ENCODE measurements at places on chromosomes 4 and X.

GRCh38 chrX:137366018-137366633 is 199.8 kb upstream of the ZIC3 start:
- DNase-seq: no peak

GRCh38 chr4:133129237-133129636 is 19.9 kb upstream of the PCDH10 start:
- DNase-seq: no peak

- DNase-seq: no peak
Observed at GRCh38 chrX:101257448-101258258, 33.5 kb downstream of the TAF7L start.

GRCh38 chrX:108735679-108736508 is 469 bp downstream of the IRS4 start:
- DNase-seq: peak; percentile 1

- peak; percentile 58 for DNase-seq
Observed at GRCh38 chrX:45803383-45803921, 602.8 kb upstream of the DIPK2B start.

DNA sequence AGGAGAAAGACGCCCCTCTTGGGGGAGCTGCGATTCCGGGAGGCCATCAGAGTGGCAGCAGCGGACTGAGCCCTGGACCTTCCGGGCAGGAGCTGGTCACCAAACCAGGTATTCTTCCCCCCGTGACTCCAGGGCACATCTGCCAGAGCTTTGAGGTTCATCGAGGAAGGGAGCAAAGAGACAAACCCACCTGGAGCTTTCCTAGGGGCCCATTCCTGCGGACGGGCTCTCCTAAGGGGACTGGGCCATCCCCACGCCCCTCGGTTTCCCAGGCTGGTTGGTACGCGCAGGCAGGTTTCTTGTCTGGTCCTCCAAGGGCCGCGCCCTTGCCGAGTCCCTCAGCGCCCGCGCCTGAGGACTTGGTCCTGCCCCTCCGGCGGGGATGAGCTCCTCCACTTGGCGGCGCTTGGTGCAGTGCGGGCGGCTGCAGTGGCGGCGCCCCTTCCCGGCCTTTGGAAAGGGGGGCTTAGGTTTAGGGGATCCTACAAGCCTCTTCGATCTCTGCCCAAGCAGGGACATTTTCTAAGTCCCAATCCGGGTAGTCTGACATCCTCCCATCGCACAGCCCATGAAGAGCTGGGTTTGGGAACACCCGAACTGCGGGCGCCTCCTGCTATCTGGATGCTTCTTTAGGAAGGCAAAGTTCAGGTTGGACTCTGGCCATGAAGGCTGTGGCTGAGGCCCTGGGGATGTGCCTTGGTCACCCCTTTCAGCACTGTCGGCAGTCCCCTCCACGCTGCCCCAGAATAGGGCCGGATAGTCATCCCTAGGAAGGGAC is 538 bp downstream of the STBD1 start:
- DNase-seq: peak; percentile 53

DNA sequence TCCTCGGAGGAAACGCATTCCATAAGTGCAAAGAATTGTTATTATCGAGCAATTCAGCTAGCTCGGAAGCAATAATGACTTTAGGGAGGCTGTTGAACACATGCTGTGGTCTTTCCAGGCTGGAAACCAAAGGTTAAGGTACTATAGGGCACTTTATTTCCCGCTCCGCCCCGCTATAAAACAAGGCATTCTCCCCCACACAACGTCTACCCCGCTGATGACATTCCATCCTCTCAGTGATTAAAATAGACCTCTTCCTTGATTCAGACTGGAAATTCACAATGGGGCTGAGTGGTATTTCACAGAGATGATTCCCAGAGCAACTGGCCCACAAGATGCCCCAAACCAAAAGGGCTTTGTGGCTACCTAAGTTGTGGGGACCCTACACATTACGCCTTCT is 196.4 kb downstream of the STIM2 start:
- no peak for DNase-seq

- DNase-seq: no peak
Observed at GRCh38 chr4:647481-647880, 22.1 kb downstream of the PDE6B start.

- DNase-seq: no peak
Observed at GRCh38 chr4:2276581-2277325, 14.8 kb upstream of the MXD4 start.

DNA sequence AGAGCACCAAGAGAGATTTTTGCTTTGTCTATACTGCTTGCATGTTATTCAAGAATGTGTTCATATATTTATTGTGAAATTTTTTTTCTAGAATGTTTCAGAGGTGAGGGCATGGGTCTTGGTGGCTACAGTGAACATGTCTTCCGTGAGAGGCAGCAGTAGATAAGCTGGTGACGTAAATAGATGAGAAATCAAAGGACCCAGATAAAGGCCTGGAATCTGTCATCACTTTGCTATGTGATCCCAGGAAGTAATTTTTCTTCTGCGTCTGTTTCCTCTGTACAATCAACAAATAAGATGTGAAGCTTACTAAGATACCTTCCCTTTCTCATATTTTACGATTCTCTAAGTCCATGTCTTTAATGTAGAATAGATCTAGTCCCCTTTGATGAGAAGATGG is 129.1 kb downstream of the COL4A6 start:
- DNase-seq: no peak

GRCh38 chrX:13167481-13168231 is 123.2 kb upstream of the FAM9C start:
- DNase-seq: peak; percentile 33

DNA sequence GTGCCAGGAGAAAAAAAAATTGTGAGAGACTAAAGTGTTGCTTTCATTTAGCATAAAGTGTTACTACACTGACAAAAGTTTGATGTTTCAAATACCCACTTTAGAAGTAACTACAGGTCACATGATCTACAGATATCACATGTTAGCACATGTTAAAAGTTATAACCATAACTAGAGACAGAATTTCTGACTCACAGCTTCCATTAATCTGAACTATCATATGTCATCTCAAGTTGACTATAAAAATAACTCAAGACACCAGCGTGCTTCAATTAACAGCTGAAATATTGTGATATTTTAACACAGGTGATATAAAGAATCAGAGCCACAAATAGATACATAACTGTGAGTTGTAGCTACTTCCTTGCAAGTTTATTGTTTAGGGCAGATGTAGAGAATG is 591.5 kb upstream of the PITX2 start:
- no peak for DNase-seq

- no peak for DNase-seq
Observed at GRCh38 chrX:10017872-10018271, 50.7 kb downstream of the CLDN34 start.

DNA sequence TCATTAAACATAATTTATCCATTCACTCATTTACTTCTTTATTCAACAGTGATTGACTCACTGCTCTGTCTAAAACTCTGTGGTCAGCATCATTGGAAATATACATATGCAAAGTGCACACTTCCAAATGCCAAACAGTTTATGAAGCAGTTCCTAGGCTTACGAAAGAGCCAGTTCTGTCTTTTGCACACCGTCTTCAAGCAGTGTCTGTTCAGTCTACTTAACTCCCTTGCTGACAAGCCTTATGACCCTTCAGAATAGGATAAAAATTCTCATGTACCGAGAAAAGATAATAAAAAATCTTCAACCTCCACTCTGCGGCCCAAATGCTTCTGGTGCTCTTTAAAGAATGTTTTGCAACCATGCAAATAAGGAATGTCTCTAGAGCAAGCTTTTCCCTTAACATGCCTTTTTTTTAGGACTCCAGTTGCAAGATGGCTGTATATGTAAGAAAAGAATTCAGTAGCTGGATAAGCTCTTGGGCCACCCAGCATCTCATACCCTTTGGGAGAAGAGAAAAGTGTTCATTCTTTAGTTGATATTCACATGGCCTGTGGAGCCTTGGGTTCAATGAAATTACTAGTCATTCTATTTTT is 1037.0 kb upstream of the SLIT2 start:
- DNase-seq: no peak

DNA sequence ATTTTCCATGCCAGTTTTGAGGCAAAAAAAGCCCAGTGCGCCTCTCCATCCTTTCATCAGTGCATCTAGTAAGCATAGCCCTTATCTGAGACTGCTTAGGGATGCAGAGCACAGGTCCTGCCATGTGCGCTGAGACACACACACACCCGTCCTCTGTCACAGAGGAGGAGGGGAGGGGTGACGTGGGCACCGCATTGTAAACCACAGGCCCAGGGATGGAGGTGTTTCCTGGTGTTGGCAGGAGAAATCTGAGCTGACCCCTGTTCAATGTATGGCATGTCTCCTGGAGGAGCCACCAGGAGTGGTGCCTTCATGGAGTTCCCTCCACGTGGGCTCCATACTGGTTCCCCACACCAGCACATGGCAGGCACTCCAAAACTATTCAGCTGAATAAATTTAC is 65.8 kb upstream of the HELT start:
- DNase-seq: no peak

- DNase-seq: no peak
Observed at GRCh38 chr4:78571804-78572203, 20.2 kb downstream of the ANXA3 start.

DNA sequence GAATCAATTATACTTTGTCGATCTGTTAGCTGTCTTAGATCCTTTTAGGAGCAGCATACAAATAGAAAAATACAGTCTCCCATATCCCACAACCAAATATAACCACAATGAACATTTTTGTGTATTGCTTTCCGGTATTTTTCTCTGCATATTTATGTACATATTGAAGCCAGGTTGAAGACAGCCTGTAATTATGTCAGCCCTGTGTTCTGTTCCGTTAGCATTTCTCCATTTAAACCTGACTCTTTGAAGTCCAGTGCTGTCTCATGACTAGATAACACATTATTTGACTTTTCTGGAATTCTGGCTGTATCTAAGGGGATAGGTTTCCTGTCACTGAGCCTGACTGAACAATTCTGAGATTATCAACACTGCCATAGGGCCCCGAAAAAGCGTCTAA is 4.0 kb upstream of the SLC34A2 start:
- DNase-seq: no peak

DNA sequence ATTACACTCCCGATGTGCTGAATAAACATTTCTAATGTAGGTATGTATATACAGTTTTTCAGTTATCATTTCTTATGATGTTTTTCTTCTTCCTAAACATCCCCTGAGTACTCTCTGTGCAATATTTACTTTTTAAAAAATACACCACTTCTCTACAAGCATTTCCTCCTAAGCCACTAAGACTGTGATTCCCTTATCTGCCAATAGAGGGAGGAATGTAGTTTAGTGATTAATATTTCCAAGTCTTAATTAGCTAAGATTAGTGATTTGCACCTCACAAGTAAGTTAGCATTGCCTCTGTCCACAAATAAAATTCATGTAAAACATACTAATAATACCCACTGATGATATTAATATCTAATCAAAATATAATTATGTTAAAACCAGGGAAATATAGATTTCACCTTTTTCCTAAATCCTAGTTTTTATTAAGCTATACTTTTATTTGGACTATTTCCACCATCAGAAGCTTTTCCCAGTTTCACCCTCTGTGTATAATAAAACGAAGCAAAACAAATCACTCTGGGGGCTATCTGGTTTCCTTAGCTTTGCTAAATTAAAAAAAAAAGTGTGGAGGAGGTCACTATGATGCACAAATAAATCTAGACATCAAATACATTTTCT is 909.1 kb downstream of the FAT4 start:
- no peak for DNase-seq

GRCh38 chrX:121036137-121036536 is 11.3 kb upstream of the GLUD2 start:
- no peak for DNase-seq

GRCh38 chrX:18961686-18962085 is 22.2 kb downstream of the PHKA2 start:
- no peak for DNase-seq

DNA sequence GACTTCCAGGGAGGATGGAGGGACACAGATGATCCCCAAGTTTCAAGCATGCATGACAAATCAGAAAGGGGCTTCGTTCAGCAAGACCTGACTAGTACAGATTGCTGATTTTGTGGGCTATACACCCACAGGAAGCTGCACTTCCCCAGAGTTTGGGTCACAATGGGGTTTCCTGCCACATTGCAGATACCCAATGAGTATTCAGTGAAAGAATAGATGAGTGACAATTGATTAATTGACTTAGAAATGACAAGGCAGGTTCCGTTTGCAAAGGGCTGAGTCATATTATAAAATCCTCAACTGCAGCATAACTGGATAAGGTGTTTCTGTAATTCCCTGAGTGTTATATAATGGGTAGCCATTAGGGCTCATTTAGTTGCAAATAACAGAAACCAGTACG is 146.6 kb upstream of the TBL1X start:
- DNase-seq: peak; percentile 20

Data from stimulated activated CD4-positive, alpha-beta T cell treated with anti-CD3 and anti-CD28 coated beads, Interleukin-15, amount 100 ng/mL, for 24 hours (primary cell).